ENCODE measurements at places on chromosomes 11 and 22.

DNA sequence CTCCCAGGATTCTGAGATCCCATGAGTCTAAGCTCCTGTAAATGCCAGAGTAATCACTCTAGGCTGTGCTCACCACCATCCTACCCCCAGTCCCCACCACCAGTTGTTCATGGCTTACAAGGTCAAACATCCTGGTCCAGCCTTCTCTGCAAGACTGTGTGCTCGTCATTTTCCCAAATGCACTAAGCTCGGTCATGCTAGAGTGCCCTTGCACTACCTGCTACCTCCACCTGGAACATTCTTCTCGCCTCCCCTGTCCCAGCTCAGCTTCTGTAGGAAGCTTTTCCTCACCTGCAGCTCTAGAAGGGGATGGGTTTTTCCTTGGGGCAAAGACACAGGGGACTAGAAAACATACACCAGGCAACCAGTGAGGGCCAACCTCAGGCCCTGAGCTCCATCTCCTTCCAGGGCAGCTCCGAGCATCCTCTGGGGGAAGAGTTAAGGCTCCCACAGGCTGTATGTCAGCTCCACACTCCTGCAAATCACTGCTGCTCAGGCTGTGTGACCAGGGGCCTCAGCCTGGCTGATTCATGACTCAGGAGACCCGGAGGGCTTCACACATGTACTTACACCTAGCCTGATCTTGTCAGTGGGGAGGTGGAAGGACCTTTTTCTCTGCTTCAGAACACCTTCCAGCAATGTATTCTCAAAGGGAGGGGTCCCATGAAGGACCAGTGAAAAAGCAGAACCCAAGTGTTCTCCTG is 37.2 kb upstream of the CSNK2A3 start:
- no peak for DNase-seq

- no peak for DNase-seq
Measured at GRCh38 chr22:47060718-47061117, 298.3 kb downstream of the TBC1D22A start.

GRCh38 chr11:125082611-125083311 is 19.7 kb downstream of the SLC37A2 start:
- no peak for DNase-seq

DNA sequence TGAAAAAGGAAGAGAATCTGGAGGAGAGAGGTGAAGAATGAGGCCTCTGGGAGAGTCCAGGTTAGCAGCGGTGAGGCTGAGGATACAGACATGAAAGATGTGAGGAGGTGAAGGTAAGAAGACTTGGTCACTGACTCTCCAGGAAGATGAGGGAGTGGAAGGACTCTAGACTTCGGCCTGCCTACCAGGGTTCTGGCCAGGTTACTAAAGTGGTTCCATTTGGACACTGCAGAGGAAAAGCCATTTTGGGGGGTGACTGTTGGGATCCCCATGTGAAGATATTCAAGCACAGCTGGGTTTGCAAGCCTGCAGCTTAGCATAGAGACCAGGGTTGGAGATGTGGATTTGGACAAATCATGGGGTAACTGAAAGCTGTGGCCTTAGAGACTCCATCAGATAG is 7.8 kb downstream of the DCHS1 start:
- DNase-seq, result no peak

- no peak for DNase-seq
Measured at GRCh38 chr11:46953093-46953492, 16.5 kb downstream of the CSTPP1 start.

DNA sequence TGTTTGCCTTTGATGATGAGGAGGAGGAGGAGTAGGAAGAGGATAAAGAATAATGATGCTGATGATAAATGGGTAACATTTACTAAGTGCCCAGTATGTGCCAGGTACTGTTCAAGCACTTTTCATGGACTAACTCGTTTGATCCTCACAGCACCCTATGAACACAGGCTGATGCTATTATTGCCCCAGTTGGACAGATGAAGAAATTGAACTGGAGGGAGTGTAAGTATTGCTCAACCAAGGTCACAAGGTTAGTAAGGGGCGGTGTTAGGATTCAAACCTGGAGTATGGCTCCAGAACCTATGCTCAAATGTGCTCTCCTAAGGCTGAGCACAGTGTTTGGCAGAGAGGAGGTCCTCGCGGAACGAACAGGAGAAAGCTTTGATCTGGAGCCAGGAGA is 78.6 kb downstream of the SYN3 start:
- DNase-seq, result no peak

- no peak for DNase-seq
Measured at GRCh38 chr22:23095733-23096342, 25.5 kb downstream of the GNAZ start.

DNA sequence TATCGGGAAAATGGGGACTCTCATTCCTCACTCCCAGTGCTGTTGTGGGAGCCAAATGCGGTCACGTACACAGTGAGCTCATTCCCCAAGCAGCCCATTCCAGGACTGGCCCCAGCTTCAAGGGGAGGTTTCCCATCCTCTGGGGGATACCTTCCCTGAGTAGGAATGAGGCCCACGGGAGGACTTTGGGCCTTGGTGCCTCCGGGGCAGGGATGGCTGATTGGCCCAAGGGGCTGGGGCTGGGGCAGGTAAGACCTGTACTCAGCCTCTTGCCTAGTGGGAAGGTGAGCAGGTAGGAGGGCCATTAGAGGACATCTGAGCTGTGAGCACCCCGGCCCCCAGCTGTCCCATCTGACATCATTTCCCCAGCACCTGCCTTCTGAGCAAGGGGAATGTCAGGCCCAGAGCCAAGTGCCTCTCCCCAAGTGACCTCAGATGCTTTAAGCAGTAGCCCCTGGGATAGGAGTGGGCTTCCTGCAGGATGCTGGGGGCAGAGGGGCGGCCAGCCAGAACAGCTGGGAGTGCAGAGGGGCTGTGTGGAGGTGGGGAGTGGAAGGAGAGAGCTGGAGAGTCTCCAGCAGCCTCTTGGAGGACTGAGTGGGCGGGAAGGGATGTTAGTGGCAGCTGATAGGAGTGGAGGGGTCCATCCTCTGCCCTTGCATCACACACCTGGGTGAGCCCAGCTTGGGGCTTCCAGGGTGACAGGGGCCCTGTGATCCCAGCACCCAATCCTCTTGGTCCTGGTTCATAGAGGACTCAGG is 58.4 kb downstream of the CD82 start:
- no peak for DNase-seq

DNA sequence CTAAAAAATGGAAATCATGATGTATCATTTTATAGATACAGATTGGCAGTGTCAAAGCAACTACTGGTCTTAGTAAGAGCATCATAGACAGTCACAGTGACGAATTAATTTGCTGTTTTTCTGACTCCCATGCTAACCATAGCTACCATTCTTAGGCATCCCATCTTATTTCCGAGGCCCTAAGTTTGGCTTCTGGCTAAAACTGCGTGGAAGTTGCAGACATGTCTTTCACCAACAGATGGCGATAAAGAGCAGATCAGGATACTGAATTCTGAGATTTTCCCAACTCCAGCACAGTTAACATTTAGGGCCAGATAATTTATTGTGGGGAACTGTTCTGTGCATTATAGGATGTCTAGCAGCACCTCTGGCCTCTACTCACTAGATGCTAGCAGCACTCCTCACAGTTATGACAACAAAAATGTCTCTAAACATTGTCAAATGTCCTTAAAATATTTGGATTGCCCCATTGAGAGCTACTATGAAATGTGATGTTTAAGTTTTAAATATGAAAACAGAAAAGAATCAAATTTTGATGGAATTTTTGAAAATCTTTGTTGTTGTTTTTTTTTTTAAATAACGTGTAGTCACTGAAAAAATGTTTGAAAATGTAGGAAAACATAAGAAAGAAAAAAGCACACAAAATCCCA is 16.3 kb downstream of the OR2AG2 start:
- peak; percentile 48 for DNase-seq

DNA sequence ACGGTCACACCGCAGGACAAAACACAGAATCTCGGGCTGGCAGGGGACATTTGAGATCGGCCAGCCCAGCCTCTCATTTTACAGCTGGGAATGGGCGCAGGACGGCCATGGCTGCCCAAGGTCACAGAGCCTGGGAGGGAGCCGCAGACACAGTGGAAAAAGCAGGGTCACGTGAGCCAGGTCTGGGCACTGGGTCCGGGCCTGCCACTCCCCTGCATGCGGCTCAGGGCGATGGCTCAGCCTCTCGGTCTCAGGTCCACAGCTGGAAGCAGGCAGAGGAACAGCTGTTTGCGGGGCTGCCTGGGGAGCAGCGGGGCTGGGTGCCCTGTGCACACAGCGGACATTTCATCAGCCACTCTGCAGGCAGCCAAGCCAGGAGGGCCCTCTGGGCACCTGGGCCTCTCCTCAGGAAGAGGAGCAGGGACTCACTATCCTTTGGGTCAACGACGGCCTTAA is 10.4 kb upstream of the PPARA start:
- no peak for DNase-seq

- DNase-seq, result no peak
Measured at GRCh38 chr11:61601512-61601911, 20.6 kb upstream of the SYT7 start.

DNA sequence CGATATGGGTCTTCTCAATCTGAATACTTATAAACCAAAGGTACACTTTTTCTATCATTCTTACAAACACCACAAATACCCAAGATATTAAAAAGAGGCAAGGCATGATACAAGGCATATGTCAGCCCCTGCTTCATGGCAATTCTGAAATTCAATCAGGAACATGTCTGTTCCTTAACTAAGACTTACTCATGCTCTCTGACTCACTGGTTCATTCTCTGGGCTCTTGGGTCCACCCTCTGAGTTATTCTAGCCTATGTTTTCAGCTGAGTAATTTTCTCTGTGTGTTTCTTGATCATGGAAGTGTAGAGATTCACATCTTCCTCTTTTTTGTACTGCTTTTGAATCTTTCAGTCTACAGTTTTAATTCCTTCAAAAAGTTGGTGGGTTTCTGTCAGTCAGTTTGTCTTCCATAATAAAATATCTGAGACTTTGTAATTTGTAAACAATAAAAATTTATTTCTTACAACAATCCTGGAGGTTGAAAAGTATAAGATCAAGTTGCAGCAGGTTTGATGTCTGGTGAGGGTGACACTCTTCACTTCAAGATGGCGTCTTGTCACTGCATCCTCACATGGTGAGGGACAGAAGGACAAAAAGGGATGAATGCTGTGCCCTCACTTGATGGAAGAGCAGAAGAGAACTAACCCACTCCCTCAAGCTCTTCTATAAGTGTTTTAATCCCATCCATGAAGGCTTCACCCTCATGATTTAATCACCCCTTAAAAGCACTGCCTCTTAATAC is 211.7 kb downstream of the FAM76B start:
- DNase-seq, result no peak

DNA sequence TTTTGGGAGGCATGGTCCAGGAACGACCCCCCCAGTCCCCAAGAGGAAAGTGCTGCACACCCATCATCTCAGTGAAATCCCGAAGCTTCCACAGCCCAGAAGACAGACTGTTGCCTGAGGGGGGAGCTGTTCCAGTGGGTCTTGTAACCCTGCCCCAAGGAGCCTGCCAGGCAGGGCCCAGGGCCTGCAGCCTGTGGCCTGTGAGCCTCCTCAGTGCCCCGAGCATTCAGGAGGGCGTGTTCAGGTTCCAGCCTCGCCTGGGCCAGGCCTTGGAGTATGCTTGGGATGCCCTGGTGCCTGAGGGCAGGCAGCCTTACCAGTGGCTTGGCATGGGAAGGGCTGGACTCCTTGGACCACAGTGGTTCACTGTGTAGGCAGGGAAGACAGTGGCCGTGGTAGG is 18.0 kb upstream of the CABP2 start:
- no peak for DNase-seq

DNA sequence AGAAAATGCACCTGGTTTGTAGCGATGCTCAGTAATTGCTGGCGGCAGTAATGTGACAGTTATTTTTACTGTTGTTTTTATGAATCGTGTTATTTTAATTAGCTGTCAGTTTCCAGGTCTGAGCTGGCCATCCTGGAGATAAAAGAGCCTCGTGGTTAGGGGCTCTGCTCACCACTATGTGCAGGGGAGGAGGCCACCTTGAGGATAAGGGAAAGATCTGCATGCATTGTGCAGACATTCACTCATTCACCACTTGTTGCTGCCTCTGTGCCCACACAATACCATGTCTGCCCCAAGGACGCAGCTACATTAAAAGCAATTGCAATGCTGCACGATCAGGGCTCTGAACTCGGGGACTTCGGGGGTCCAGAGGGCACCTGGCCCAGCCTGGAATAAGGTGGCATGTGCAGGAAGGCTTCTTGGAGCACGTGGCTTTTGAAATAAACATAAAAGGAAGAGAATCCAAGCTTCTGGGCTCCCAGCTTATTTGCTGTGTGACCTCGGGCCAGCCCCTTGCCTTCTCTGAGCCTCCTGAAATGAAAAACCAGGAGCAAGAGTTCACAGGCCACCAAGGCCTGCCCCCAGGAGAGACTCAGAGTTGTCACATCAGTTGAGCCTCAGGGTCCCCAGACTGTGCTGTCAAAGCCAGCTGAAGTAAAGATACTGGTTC is 44.7 kb upstream of the SHISAL1 start:
- DNase-seq, result no peak

- DNase-seq, result no peak
Measured at GRCh38 chr11:84292006-84292405, 1005.8 kb upstream of the CCDC90B start.

GRCh38 chr22:16594026-16594425 is 1.4 kb upstream of the CCT8L2 start:
- DNase-seq, result no peak

DNA sequence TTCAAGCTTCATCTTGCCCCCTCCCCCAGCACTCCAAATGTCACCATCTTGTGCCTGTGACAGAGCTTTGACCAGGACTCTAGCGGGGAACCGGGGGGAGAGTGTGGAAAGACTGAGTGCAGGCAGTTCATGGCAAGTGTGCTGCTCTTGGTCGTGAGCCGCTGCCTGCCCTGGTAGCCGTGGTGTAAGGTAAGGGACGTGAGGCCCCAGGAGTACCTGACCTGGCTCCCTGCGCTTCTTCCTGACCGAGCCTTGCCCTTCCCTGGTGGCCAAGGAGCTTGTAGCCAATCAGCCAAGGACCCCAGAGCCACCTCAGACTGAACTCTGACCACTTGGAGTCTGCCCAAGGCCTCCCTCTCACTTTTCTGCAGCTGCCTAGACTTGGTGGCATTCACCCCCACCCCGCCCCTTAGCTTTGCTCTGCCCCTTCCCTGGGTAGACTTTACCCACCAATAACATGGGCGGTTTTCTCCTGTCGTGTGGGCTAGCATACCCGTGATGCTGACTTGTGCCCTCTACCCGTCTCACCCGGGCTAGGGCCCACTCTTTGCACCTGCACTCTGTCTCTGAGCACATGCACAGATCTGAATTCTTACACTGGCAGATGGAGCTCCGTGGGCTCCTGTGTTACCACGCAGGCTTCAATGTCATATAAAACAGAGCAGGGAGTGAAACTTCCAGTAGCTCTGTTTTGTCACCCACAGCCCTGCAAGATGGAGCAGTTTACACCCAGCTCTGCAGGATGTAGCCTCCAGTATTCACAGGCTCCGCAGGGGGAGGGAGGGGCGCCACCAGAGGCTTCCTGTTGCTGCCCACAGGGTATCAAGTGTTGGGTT is 1.5 kb downstream of the DGKZ start:
- DNase-seq, result peak; percentile 83

GRCh38 chr22:47006869-47007268 is 244.4 kb downstream of the TBC1D22A start:
- no peak for DNase-seq

- no peak for DNase-seq
Measured at GRCh38 chr11:14418801-14419417, 59.9 kb upstream of the RRAS2 start.

DNA sequence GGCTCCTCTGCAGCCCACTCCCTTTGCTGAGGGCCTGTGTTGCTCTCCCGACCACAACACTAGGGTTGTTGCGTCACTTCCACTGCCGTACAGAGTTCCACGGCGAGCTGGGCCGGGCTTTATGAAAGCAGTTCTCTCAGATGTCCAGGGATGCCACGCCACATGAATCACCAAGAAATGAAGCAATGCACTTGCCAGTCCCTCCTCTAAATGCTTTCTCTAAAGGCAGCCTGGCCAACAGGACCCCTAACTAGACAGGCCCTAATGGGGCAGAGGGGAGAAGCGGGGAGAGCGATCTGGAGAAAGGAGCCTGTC is 188.7 kb downstream of the CTTN start:
- no peak for DNase-seq
